ENCODE measurements at places on chromosomes 16 and 17.

GRCh38 chr17:42174126-42174783, 6.7 kb downstream of the KCNH4 start:
- no peak for DNase-seq

DNA sequence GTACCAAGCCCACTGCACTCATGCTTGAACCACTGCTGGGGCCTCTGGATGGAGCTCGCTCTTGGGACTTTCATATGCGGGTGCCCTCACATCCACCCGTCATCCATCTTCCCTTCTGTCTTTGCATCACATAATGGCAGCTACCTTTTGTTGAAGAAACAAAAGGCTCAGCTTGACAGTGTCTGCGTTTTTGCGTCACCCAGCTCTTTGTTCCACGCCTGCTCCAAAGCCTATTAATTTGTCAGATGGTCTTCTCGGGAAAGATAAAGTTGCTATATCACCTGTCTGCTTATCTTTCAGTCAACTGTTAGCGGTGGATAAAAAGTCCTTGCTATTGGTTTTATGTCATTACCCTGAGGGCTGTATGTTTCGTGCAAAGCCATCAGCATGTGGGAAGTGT, 18.1 kb upstream of the BCO1 start:
- no peak for DNase-seq

- DNase-seq = peak; percentile 36
Observed at GRCh38 chr17:82023447-82024241, 539 bp downstream of the LRRC45 start.

- no peak for DNase-seq
Observed at GRCh38 chr17:16947470-16947869, 24.4 kb downstream of the TNFRSF13B start.

DNA sequence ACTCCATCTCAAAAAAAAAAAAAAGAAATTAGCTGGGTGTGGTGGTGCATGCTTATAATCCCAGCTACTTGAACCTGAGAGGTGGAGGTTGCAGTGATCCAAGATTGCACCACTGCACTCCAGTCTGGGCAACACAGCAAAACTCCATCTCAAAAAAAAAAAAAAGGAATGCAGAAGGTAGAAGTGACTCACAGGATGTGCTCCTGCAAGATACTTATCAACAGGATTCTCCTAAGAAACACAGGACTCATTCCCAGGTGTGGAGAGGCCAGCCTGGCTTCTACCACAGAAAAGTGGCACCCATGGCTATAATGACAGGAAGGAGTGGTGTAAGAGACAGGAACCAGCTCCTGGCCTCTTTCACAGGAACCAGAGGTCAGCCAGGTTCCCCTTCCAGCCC, 13.8 kb downstream of the ELMO3 start:
- no peak for DNase-seq

- DNase-seq = peak; percentile 45
Observed at GRCh38 chr16:14193316-14193871, 122.3 kb downstream of the MRTFB start.

GRCh38 chr17:47694581-47695428, 844 bp downstream of the TBKBP1 start:
- DNase-seq = peak; percentile 59

GRCh38 chr17:36937959-36938565, 787 bp downstream of the LHX1 start:
- no peak for DNase-seq

GRCh38 chr16:27275394-27275793, 6.8 kb upstream of the NSMCE1 start:
- DNase-seq = no peak

- no peak for DNase-seq
Observed at GRCh38 chr16:69483611-69484010, 59.2 kb downstream of the CYB5B start.

- no peak for DNase-seq
Observed at GRCh38 chr16:17362946-17363345, 107.8 kb downstream of the XYLT1 start.

GRCh38 chr16:734208-734980, 6.4 kb downstream of the CIAO3 start:
- DNase-seq = no peak

- DNase-seq = no peak
Observed at GRCh38 chr17:53949473-53950090, 126.9 kb downstream of the KIF2B start.

GRCh38 chr16:24639769-24640168, 89.7 kb upstream of the TNRC6A start:
- DNase-seq = no peak

- no peak for DNase-seq
Observed at GRCh38 chr17:62617894-62618472, 9.5 kb upstream of the MRC2 start.

GRCh38 chr17:37741341-37742115, 3.3 kb downstream of the HNF1B start:
- no peak for DNase-seq

GRCh38 chr17:8190506-8190905, 526 bp upstream of the BORCS6 start:
- no peak for DNase-seq

DNA sequence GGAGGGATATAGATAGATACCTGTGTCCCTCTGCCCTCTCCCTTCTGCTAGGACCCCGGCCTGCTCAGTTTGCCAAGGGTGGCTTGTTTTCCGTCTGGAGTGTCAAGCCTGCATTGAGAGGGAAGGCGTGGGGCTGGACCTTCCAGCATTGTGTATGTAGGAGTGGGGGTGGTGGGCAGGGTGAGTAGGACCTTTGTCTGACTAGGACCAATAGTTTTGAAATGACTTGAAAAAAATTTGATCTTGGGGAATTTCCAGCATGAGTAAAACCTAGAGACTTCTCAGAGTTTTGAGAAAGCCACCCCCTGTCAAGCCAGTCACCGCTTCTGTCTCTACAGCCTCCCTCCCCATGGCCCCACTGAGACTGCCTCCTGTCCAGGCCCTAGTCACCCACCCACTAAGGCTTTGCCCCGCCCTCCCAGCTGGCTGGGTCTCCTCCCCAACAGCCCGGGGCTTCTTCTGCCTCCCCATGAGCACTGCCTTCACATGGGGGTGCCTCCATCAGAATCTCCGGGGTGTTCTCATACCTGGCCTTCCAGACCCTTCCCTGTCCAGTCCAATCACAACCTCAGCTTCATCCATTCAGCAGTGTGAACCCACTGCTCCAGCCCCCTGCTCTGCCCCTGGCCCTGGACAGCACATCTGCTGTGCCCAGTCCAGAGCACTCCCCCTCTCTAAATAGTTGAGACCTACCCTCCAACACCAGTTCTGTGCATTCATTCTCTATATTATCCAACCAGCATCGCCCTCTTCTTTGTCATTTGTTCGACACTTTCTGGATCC, 207.0 kb downstream of the MSI2 start:
- DNase-seq = peak; percentile 87

All from activated naive CD8-positive, alpha-beta T cell treated with anti-CD3 and anti-CD28 coated beads for 36 hours (primary cell).